Activated CD4-positive, alpha-beta memory T cell treated with anti-CD3 and anti-CD28 coated beads, Interleukin-2, amount 10 ng/mL, durations not matched to agents 7 days and 5 days (primary cell): ENCODE measurements at places on chromosomes 3 and 15.

- no peaks in the 10 kb centered on the region for H3K27me3 ChIP-seq
- H3K4me3 ChIP-seq = peak overlapping the region; percentile 73
- no peak for DNase-seq
- H3K27ac ChIP-seq = peak overlapping the region; percentile 81
- H3K36me3 ChIP-seq = peaks cover 13% of the 10 kb centered on the region
- H3K4me1 ChIP-seq = peaks cover 24% of the 10 kb centered on the region
These were observed 44.1 kb upstream of the WWTR1 start for GRCh38 chr3:149701977-149702350.

GRCh38 chr3:5136919-5137429 is 14.9 kb downstream of the ARL8B start:
- peaks cover 38% of the 10 kb centered on the region for H3K4me1 ChIP-seq
- H3K4me3 ChIP-seq = no peak overlapping the region
- H3K27me3 ChIP-seq = no peaks in the 10 kb centered on the region
- H3K27ac ChIP-seq = peak overlapping the region; percentile 0

GRCh38 chr15:84878504-84878903 is 6.0 kb upstream of the SLC28A1 start:
- peak; percentile 70 for DNase-seq
- H3K36me3 ChIP-seq = no peaks in the 10 kb centered on the region
- no peaks in the 10 kb centered on the region for H3K27me3 ChIP-seq
- H3K4me1 ChIP-seq = no peaks in the 10 kb centered on the region
- H3K27ac ChIP-seq = no peak overlapping the region

GRCh38 chr3:141454906-141455602 is 31.8 kb upstream of the RASA2 start:
- peaks cover 11% of the 10 kb centered on the region for H3K4me1 ChIP-seq
- no peak overlapping the region for H3K27ac ChIP-seq
- H3K27me3 ChIP-seq = no peaks in the 10 kb centered on the region

GRCh38 chr3:134432236-134432635 is 53.5 kb downstream of the ANAPC13 start:
- DNase-seq = no peak
- H3K4me3 ChIP-seq = no peak overlapping the region
- H3K36me3 ChIP-seq = no peaks in the 10 kb centered on the region
- no peak overlapping the region for H3K27ac ChIP-seq
- H3K27me3 ChIP-seq = peaks cover 18% of the 10 kb centered on the region
- no peaks in the 10 kb centered on the region for H3K4me1 ChIP-seq

GRCh38 chr3:174193604-174194003 is 665.5 kb upstream of the NAALADL2 start:
- H3K4me3 ChIP-seq = no peak overlapping the region
- no peaks in the 10 kb centered on the region for H3K36me3 ChIP-seq
- DNase-seq = no peak
- no peaks in the 10 kb centered on the region for H3K27me3 ChIP-seq
- H3K27ac ChIP-seq = no peak overlapping the region

GRCh38 chr3:104750581-104750980 is 616.1 kb upstream of the ALCAM start:
- H3K27me3 ChIP-seq = peaks cover 2% of the 10 kb centered on the region
- H3K36me3 ChIP-seq = no peaks in the 10 kb centered on the region
- no peak overlapping the region for H3K27ac ChIP-seq
- H3K4me3 ChIP-seq = no peak overlapping the region
- no peaks in the 10 kb centered on the region for H3K4me1 ChIP-seq

DNA sequence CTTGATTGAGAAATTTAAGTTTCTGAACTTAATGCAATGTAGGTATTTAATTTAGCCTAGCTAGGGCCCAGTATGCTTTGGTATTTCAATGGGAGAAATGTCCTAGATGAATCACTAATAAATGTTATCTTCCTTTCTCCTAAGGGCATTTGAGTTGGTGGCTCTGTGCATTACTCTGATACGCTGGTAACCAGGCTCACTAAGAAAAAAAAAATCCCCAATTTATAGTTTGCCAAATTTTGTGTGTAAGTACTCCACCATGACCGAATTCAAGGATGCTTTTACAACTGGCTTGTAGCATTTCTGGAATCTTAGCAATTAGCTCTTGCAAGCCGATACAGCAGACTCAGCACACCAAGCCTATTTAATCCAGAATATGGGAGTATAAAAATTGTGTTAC is 94.6 kb upstream of the LPP start:
- peaks cover 18% of the 10 kb centered on the region for H3K4me1 ChIP-seq
- no peak overlapping the region for H3K4me3 ChIP-seq
- H3K27ac ChIP-seq = no peak overlapping the region
- no peak for DNase-seq
- no peaks in the 10 kb centered on the region for H3K27me3 ChIP-seq
- H3K36me3 ChIP-seq = no peaks in the 10 kb centered on the region

- H3K4me1 ChIP-seq = peaks cover 16% of the 10 kb centered on the region
- H3K27ac ChIP-seq = no peak overlapping the region
- H3K27me3 ChIP-seq = no peaks in the 10 kb centered on the region
- no peak for DNase-seq
These were observed 9.1 kb downstream of the LIPC start for GRCh38 chr15:58440922-58441321.

DNA sequence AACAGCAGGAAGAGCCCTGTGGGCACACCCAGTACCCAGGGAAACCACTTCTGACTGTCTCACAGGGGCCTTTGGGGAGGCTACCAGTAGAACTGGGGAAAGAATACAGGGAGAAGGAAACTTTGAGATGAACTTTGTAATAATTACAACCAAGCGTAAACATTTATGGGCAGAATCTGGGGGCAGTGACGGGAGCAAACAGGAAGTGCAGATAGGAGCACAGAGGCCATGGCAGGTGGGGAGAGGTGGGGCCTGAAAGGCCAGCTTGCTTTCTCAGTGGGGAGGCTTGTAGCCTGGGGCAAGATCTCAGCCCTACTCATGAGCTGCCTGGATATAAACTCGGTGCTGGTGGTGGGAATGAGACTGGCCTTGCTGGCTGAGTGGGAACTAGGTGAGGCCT is 209.8 kb downstream of the PLCH1 start:
- no peak for DNase-seq
- no peak overlapping the region for H3K27ac ChIP-seq

GRCh38 chr3:43001094-43001553 is 22.0 kb downstream of the GASK1A start:
- H3K27ac ChIP-seq = no peak overlapping the region
- H3K36me3 ChIP-seq = no peaks in the 10 kb centered on the region
- no peak for DNase-seq
- H3K4me3 ChIP-seq = no peak overlapping the region
- H3K27me3 ChIP-seq = no peaks in the 10 kb centered on the region

DNA sequence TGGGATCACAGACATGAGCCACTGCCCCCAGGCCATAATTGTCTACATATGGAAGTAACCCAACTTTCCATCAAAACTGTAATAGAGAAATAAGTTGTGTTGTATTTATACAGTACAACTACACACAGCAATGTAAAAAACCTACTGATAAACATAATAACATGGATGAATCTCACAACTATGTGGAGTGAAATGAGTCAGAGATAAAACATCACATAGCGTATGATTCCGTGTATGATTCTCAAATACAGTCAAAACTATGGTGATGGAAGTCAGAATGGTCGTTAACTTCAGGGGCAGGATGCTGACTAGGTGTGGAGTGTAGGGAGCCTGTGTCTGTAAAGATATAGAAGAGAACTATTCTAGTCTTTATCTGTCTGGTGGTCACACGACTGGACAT is 332.7 kb upstream of the SLCO3A1 start:
- H3K4me1 ChIP-seq = peaks cover 15% of the 10 kb centered on the region
- no peaks in the 10 kb centered on the region for H3K36me3 ChIP-seq
- no peak for DNase-seq
- no peak overlapping the region for H3K27ac ChIP-seq
- H3K27me3 ChIP-seq = no peaks in the 10 kb centered on the region
- H3K4me3 ChIP-seq = no peak overlapping the region

DNA sequence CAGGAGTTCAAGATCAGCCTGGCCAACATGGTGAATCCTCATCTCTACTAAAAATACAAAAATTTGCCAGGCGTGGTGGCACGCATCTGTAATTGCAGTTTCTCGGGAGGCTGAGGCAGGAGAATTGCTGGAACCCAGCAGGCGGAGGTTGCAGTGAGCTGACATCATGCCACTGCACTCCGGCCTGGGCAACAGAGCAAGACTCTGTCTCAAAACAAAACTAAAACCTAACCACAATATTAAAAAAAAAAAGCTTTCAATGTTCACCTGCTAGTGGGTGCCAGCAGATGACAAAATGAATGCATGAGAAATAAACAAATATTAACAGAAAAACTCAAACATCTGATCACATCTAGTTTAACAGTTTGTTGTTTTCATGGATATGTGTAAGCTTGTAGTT is 9.0 kb downstream of the SLC24A1 start:
- H3K4me1 ChIP-seq = peaks cover 34% of the 10 kb centered on the region
- peaks cover 3% of the 10 kb centered on the region for H3K27me3 ChIP-seq
- DNase-seq = peak; percentile 46
- H3K27ac ChIP-seq = no peak overlapping the region
- H3K4me3 ChIP-seq = no peak overlapping the region

GRCh38 chr3:16298891-16299290 is 33.9 kb downstream of the OXNAD1 start:
- H3K27me3 ChIP-seq = no peaks in the 10 kb centered on the region
- peaks cover 83% of the 10 kb centered on the region for H3K36me3 ChIP-seq
- no peak for DNase-seq

GRCh38 chr3:34077417-34078195 is 279.2 kb downstream of the PDCD6IP start:
- H3K27me3 ChIP-seq = no peaks in the 10 kb centered on the region
- H3K27ac ChIP-seq = no peak overlapping the region

GRCh38 chr3:118863731-118864322 is 170.8 kb downstream of the IGSF11 start:
- H3K27ac ChIP-seq = no peak overlapping the region
- no peaks in the 10 kb centered on the region for H3K36me3 ChIP-seq
- no peak overlapping the region for H3K4me3 ChIP-seq
- no peak for DNase-seq

DNA sequence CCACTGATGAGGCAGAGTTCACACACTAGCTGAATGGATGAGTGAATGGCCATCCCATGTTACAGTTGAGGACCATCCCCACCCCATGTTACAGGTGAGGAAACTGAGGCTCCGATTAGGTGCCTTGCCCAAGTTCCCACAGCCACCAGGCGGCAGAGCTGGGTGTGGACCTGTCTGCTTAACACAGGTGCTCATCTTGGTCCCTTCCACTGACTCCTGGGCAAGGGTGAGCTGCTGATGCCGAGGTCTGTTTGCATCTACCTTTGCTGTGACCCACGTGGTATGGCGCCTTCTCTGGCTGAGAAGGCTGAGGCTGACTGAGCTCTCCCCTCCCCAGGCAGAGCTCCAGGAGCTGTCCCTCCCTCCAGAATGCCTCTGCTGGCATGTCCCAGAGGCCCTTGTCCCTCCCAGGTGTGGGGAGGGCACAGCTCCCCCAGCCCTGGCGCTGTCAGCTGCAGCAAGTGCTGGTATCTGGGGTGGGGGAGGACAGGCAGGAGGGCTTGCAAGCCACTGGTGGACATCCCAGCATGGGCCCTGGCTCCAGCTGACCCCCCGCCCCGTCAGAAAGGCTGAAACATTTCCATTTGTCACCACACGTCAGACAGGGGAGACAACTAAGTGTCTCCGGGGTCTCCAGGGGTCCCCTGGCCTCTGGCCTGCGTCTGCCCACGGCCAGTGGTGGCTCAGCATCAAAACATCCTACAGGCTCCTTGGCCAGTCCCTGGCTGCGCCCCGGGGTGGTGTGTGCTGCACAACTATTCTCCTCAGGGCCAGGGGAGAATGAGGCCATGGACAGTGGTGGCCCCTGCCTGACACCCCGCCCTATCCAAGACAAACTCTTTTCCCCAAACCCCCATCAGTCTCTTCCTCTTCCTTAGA is 105.4 kb downstream of the ADCY5 start:
- H3K4me3 ChIP-seq = no peak overlapping the region
- H3K36me3 ChIP-seq = no peaks in the 10 kb centered on the region
- no peak overlapping the region for H3K27ac ChIP-seq
- peaks cover 13% of the 10 kb centered on the region for H3K4me1 ChIP-seq
- peaks cover 11% of the 10 kb centered on the region for H3K27me3 ChIP-seq

- H3K4me1 ChIP-seq = peaks cover 3% of the 10 kb centered on the region
- no peak overlapping the region for H3K4me3 ChIP-seq
- DNase-seq = no peak
- H3K27me3 ChIP-seq = no peaks in the 10 kb centered on the region
- H3K36me3 ChIP-seq = peaks cover 51% of the 10 kb centered on the region
These were observed 83.8 kb downstream of the ADAM10 start for GRCh38 chr15:58665672-58666071.

GRCh38 chr3:78689378-78689777 is 1078.4 kb downstream of the ROBO1 start:
- no peaks in the 10 kb centered on the region for H3K4me1 ChIP-seq
- no peak overlapping the region for H3K4me3 ChIP-seq
- no peaks in the 10 kb centered on the region for H3K27me3 ChIP-seq
- H3K27ac ChIP-seq = no peak overlapping the region

DNA sequence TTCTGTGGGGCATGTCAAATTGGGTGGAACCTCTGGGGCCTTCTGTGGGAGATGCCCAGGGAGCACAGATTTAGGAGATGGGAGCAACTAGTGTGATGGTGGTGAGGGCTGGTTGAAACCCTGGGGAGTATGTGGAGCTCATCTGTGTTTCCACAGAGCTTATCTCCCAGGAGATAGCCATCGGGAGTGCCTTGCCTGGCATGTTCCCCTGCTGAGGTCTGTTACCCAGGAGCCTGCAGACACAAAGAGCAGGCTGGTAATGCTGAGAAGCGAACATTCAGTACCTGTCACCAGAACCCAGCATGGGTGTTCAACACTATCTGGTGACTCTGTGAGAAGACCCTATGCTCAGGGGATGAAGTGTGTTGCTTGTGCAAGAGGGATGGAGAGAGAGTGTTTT is 85.0 kb downstream of the CLSTN2 start:
- no peak overlapping the region for H3K4me3 ChIP-seq
- no peak overlapping the region for H3K27ac ChIP-seq
- H3K27me3 ChIP-seq = no peaks in the 10 kb centered on the region
- no peaks in the 10 kb centered on the region for H3K4me1 ChIP-seq

- peaks cover 22% of the 10 kb centered on the region for H3K27me3 ChIP-seq
- H3K4me3 ChIP-seq = no peak overlapping the region
- H3K27ac ChIP-seq = no peak overlapping the region
These were observed 10.9 kb downstream of the KBTBD13 start for GRCh38 chr15:65087411-65087810.

GRCh38 chr3:56999547-56999946 is 60.9 kb upstream of the SPATA12 start:
- DNase-seq = no peak
- H3K4me3 ChIP-seq = no peak overlapping the region
- H3K4me1 ChIP-seq = peaks cover 2% of the 10 kb centered on the region

- no peaks in the 10 kb centered on the region for H3K27me3 ChIP-seq
- no peak for DNase-seq
- no peaks in the 10 kb centered on the region for H3K36me3 ChIP-seq
- no peak overlapping the region for H3K4me3 ChIP-seq
- no peak overlapping the region for H3K27ac ChIP-seq
- H3K4me1 ChIP-seq = no peaks in the 10 kb centered on the region
These were observed 111.2 kb downstream of the EFHB start for GRCh38 chr3:19822805-19823204.

DNA sequence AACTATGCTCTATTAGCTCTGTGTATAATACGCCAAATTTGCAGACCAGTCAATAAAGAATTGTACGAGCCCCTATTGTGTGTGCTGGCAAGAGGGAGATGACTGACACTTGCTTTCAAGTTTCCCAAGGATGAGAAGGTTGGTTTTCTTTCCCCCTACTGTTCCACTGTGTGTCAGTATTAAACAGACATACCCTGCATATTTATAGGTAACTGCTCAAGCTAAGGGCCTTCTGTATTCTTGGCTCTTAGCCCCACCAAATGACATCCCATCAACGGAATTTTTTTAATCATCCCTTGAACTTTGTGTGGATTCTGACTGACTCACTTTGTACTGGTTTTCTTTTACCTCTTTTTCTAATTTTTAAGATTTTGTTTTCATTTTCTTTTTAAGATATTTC is 60.6 kb upstream of the GYG1 start:
- no peak for DNase-seq
- no peaks in the 10 kb centered on the region for H3K36me3 ChIP-seq
- no peak overlapping the region for H3K4me3 ChIP-seq
- H3K27ac ChIP-seq = no peak overlapping the region
- H3K27me3 ChIP-seq = peaks cover 25% of the 10 kb centered on the region
- H3K4me1 ChIP-seq = no peaks in the 10 kb centered on the region
